NK-92 treated with Interleukin-12 subunit alpha and Interleukin-12 subunit beta, amount 100 ng/mL, for 24 hours (cell line): ENCODE measurements at places on chromosomes 5 and 9.

DNA sequence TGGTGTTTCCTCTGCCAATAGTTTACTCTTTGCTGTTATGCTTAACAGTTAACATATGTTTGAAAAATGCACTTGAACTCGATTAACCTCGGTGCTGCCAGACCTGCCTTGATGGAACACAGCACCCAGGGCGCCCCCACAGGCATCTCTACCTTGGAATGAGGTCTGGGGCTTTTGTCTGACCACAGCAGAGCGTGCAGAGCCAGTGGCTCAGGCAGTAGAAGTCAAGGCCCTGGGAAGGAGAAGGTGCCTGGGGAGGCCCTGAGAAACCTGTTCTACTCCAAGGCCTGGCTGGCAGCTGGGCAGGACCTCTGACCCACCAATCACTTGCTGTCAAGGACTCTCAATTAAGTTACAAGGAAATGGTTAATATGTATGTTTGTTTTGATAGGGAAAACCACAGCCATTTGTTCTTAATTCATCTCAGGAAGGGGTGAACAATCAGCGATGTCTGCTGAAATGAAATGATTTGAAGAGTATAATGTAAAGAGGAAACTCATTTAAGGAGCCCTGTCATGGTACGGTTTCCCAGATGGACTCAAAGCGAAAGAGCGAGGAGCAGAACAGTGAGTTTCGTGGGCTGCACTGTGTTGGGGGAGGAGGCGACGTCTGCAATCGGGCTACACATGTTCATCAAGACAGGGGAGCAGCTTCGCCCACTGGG, 21.9 kb downstream of the MACROH2A1 start:
- no peak for DNase-seq

DNA sequence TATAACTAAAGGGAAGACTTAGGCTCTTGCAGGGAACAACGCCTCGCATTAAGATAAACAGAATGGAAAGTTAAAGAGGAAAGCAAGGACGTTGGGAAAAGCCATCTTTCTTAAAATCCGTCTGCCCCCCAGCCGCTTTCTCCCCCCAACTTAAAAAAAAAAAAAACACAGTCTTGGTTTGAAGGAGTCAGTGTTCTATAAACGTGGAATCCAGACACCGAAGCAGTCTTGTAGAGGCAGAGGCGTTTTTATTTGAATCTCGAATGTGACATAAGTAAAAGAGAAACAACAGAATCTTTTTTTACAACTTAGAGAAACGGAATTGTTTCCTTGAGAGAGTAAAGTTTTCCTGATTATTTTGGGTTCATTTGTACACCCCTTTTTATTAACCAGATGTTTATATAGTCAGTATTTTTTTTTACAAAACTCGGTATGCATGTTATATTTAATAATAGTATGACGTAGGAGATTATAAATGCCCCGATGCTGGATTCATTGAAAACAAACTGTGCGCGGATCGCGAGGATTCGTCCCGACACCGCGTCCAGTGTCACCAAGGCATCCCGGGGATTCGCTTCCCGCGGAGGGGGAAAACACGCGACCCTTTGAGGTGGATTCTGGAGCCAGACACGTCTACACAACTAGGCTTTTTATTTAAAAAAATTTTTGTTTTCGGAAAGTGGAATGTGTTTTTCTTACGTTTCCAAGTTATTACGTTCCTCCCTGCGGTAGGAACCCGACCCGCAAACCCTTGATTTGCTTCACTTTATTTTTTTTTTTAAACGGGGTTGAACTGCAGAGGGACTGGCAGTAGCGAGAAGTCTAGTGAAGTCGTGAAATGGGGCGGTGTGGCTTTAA, 6.7 kb downstream of the PTCH1 start:
- DNase-seq: no peak

GRCh38 chr5:120446901-120447300, 17.2 kb upstream of the PRR16 start:
- DNase-seq: no peak

DNA sequence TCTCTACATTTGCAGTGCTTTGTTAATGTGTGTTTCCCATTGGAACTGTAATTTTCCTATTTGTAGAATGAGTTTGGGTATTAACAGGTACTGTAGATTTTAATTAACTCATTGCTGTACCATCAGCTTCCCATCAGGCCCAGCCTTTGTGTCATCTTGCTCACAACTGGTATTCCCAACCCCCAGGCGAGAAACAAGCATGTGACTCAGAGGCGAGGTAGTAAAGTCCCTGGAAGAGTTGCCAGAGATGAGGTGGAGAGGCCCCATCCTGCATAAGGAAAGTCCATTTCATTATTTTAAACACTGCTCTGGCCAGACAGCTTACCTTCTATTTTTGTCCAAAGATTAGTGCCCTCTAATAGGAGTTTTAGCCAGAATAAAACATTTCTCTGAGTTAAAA, 29.9 kb downstream of the ADCY2 start:
- no peak for DNase-seq

GRCh38 chr5:139769477-139769876, 26.1 kb upstream of the PSD2 start:
- no peak for DNase-seq

- DNase-seq: no peak
These were observed 68.2 kb downstream of the MELK start for GRCh38 chr9:36640771-36641381.

DNA sequence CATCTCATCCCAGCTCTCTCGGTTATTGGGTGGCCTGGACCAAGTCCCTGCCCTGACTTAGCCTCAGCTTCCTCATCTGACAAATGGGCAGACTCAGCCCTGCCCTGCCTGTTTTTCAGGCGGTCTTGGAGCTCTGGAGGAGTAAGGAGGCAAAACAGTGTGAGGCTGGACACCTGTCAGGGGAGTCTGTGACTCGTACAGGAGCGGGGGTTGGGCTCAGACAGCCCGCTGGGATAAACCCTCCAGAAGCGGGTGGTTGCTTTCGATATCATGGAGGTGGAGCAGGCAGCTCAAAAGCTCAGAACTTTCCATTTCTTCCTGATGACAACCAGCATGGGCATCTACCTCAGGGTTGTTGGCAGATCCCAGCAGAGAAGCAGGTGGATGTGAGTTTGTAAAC, 72.9 kb upstream of the GGTA1 start:
- no peak for DNase-seq

DNA sequence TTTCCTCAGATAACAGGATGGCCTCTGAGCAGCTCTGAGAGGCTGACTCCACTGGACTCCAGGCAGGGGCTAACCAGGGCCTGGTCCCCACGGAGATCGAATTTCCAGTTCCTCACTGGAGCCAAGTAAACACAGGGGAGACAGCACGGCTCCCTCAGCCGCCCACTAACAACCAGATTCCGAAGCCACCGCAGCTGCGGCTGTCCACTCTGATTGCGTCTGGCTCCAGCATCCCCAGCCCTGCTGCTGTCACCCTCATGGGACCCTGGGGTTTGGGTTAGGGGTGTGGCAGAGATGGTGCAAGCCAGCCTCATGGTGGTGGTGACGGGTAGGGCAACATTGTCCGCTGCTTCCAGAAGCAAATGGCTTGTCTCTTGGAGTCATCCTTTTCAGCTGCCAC, 172.6 kb downstream of the RGS3 start:
- no peak for DNase-seq

DNA sequence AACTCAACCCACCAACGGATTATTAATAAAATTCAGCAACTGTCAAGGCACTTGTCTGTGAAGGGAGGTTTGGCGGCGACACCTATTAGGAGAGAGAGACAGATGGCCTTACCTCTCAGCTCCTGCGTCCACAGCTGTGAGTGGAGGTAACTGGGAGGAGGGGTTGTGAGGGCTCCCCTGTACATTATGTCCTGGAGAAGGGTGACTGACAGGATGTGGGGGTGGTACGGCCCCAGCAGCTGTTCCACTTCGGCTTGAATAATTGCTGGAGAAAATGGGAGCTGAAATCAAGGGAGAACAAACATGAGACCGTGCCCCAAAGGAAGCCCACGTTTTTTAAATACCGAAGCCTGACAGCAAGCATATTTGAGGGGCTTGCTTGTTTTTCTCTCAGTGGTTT, 353.5 kb upstream of the RFX3 start:
- no peak for DNase-seq

DNA sequence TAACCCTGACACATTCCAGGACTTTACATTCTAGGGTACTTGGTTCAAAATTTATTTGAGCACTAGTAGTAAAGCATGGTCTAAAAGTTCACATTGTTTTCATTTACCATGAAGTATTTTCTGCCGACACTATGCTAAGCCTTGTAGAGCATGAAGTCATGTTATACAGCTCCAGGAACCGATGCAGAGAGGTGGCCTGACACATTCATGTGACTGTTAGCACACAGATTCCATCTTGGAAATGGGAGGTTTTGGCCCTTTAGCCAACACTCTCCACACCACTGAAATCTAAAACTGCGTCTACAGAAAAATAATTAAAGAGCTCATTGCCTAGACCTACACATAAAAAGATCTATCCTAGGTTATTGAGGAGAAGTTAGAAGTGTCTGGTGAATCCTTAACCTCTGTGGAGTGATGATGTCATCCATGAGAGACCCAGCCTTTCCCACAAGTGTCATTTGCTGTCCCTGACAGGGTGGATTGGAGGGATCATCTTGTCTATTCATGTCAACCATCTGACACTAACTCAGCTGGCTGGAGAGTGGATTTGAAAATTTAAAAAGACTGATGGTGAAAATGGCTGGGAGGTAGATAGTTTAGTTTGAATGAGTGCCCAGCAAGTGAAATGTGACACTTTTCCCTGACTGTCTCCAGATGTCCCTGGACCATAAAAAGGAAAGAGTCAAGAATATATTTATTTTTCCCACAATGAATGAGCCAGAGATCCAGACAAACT, 1.3 kb downstream of the RANBP3L start:
- DNase-seq: no peak

DNA sequence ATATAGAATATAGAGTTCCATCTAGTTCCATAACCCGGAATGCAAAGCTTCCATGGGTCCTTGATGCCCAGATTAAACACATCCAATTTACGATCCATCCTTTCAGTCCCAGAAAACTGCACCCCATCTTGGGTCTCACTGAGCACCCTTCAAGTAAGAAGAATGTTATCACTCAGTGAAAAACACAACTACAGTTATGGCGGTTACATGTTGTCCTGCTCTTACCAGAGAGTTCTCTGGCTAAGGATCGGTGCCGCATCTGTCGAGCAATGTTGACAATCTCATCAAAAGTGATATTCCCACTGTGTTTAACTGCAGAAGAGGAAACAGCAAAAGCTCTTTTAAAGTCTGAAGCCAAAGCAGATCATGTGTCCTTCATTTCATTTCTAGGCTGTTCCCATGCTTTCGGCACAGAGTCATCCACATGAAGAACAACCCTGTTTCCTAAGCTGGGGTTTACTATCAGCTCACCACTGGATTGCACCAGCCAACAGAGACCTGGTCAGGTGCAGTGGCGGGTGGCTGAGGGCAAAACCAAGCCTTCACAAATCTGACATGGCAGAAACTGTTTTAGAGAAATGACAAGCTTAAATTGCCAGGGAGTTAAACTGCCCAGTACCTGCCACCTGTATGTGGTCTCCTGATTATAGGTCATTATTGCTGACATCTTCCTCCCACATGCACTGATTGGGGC, 2.9 kb downstream of the RPL12 start:
- no peak for DNase-seq

- no peak for DNase-seq
These were observed 91.4 kb downstream of the C9orf152 start for GRCh38 chr9:110116543-110116885.

DNA sequence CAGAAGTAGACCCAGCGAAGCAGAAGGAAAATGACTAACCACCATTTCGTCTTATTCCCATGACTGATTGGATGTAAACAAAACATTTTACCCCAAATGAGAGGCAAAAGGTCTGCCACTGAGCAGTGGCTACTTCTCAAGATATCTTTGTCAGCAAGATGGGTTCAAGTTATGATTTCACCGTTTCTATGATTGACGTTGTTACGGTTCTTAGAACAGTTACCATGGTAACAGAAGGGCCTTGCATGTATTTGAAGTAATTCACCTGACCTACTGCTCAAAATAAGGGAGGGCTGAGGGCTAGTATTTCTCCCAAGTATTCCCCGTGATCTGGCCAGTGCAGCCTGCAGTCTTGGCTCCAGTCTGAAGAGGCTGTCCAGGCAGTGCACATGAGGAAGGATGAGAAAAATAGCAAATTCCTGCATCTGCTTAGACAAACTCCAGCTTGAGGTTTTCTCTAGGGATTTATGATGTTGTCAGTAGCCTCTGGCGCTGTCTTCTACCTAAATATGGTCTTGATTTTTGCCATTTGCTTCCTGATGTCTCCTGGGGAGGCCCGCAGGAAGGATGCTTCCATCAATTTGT, 372.7 kb downstream of the TMEM38B start:
- DNase-seq: no peak

DNA sequence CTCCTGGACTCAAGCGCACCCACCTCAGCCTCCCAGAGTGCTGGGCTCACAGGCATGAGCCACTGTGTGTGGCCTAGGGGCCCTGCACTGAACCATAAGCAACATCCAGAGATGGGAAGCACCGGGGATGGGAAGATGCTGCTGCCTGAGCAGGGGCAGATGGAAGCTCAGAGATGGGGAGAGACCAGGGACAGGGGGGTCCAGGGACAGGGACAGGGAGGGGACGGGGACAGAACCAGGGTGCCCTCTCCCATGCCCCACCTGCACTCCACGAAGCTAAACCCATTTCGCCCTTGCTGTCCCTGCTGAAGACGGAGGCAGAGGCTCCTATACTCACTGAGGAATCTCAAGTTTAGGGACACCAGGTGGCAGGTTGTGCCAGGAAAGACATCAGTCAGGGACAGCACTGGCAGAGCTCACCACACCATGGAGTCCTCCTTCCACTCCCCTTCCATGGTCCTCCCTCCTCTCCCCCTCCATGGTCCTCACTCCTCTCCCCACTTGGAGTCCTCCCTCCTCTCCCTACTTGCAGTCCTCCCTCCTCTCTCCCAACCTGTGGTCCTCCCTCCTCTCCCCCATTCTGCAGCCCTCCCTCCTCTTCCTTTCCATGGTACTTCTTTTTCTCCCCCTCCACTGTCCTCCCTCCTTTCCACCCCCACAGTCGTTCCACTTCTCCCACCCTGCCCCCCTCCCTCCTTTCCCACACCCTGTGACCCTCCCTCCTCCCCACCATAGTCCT, 45.5 kb upstream of the LRRC14B start:
- no peak for DNase-seq

DNA sequence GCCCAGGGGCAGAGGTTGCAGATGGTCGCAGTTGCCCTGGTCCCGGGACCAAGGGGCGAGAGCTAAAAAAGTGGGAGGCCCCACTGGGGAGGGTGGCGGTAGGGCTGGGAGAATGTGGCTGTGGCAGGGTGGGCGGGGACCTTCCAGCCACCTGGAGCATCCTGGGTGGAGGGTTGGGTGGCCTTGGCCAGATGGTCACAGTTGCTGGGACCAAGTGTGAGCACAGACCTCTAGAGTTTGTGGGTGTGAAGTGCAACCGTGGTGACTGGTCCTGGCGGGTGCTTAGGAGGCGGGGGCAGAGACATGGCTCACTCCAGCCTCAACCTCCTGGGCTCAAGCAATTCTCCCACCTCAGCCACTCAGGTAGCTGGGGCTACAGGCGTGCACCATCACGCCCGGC, 5.7 kb upstream of the TRAF2 start:
- no peak for DNase-seq

DNA sequence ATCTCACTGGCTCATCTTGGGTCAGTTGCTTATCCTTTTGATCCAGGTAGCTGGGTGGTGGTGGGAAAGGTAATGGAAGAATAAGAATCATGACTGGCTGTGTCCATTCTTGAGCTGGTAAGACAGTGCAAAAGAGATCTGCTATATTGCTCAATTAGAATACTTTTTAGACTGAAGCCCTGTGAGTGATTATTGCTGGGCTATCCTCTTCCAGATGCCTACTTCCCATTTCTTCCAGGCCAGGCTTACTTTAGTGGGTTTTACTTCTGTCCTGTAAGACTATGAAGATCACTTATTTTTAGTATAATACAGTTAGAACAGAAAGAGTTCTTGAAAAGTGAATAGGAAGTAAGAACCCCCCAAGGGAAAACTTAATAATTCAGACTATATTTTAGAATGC, 7.2 kb downstream of the MARCHF6 start:
- DNase-seq: no peak
